CD4-positive, alpha-beta T cell treated with Interleukin-17A for 1 hour (primary cell): ENCODE measurements at places on chromosomes 3 and 15.
A peak's percentile ranks its signal among the peaks of the same experiment; 100 is the strongest.

DNA sequence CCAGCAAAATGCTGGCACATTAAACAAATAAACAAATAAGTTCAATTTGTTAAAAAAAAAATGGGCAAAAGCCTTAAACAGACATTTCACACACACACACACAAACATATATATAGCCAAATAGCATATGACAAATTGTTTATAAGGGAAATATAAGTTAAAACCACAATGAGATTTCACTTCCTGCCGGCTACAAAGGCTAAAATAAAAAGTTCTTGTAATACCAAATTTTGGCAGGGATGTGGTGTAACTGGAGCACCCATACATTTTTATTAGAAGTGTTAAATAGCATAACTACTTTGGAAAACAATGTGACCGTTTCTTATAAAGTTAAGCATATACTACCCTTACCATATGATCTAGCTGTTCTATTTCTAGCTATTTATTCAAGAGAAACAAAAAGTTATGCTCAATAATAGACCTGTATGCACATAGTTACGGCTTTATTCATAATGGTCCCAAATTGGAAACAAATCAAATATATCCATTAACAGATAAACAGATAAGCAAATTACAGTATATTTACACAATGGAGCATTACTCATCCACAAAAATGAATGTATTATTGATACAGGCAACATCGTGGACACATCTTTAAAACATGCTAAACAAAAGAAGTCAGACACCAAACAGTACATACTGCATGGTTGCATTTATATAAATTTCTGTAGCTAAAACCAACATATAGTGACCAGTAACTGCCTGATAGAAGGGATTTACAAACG, 93.9 kb downstream of the EOMES start:
- peak; percentile 26 for DNase-seq

DNA sequence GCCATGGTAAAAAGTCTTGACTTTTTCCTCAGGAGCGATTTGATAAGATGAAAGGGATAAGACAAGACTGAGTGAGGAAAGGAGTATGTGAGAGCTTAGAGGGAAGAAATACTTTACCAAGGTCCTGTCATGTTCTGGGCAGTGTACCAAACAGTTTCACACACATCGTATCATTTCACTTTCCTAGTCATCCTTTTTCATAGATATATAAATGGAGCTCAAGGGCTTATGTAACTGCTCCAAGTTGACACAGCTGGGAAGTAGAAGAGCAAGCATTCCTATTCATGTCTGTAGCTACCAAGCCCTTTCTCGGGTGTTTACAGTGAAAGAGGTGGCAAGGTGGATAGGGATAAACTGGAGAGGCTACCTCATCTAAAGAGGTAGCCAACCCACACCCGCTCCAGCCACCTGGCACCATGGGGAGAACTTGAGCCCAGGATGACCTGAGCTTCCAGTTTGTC, 57.4 kb downstream of the MRPS25 start:
- DNase-seq, result no peak

DNA sequence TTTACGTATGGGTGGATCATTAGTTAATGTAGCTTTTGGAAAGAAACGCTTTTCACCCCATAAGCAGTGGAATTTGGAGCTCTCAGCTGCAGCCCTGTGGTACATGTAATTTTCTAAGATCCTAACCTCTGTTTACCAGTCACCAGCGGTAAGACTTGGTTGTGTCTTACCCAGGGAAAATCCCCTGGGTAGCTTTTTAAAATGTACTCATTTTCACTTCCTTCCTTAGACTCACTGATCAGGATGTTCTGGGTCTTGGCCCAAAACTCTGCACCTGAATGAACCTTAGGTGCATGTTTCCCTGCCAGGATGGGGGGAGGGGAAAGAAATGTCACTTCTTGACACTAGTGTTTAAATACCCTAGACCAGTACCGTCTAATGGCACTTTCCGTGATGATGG, 605.2 kb downstream of the MAGI1 start:
- no peak for DNase-seq

GRCh38 chr3:71579326-71579934, 4.1 kb downstream of the FOXP1 start:
- DNase-seq, result no peak

DNA sequence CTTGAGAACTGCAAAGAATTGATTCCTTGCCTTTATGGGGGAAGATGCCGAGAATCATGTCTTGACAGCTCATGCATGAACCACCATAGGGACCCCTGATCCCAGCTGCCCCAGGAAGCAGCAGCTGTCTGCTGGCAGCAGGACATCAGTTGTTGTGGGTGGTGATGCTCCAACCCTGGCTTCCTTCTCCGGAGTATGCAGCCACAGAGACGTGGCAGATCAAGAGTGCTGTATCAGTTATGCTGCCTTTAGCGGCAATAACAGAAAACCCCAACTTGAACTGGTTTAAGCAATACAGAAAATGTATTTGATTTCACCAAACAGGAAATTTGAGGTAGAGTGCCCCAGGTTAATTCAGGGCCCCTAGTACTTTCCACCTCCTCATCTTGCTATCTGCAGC, 92.2 kb upstream of the TNFAIP8L3 start:
- no peak for DNase-seq

GRCh38 chr3:172658344-172659245, 52.3 kb downstream of the NCEH1 start:
- DNase-seq, result no peak

DNA sequence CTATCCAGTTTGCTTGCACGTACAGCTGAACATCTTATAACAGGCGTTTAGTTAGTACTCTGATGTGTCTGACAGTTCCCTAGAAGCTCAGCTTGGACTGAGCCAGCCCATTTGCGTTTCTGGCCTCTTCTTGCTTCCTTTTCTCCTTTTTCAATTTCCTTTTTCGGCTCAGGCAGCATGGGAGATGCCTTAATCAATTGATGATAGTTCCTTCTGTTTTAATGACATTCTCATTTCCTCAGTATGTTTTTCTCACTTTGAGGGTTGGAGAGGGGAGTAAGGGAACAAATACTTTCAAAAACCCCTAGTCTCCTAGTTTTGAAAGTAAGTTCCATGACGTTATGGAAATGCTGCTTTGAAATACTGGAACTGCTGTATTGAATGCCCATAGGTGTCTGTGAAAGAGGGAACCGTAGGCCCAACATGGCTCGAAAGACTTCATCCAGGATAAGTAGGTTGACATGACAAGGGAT, 18.9 kb downstream of the IL1RAP start:
- no peak for DNase-seq

DNA sequence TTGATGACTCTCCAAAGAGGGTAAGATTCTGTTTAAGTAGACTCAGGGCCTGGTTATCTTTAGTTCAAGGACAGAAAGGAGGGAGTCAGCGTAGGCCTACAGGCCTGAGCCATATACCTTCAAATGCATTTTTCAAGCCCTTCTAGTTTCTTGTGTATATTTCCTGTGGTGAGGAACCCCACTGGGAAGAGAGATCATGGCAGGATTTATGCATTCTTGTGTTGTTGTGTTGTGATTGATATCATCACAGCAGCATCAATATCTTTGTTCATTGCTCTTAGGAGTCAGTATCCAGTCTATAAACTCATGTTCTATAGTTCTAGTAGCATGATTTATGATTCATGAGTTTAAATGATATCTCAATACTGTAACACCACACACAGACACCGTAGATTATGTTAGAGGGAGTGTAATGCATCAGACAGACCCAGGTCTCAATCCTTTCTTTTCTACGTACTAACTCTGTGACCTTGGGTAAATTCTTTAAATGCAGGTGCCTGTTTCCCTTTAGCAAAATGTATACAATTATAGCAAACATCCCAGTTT, 427.5 kb downstream of the PDCD6IP start:
- DNase-seq, result no peak

GRCh38 chr3:45054196-45054857, 28.2 kb downstream of the CLEC3B start:
- no peak for DNase-seq

- DNase-seq, result no peak
Observed at GRCh38 chr3:114566767-114567166, 272.9 kb downstream of the TIGIT start.

GRCh38 chr3:28188686-28189085, 52.7 kb upstream of the CMC1 start:
- no peak for DNase-seq

- DNase-seq, result peak; percentile 15
Observed at GRCh38 chr3:160012108-160012507, 23.5 kb downstream of the IL12A start.

DNA sequence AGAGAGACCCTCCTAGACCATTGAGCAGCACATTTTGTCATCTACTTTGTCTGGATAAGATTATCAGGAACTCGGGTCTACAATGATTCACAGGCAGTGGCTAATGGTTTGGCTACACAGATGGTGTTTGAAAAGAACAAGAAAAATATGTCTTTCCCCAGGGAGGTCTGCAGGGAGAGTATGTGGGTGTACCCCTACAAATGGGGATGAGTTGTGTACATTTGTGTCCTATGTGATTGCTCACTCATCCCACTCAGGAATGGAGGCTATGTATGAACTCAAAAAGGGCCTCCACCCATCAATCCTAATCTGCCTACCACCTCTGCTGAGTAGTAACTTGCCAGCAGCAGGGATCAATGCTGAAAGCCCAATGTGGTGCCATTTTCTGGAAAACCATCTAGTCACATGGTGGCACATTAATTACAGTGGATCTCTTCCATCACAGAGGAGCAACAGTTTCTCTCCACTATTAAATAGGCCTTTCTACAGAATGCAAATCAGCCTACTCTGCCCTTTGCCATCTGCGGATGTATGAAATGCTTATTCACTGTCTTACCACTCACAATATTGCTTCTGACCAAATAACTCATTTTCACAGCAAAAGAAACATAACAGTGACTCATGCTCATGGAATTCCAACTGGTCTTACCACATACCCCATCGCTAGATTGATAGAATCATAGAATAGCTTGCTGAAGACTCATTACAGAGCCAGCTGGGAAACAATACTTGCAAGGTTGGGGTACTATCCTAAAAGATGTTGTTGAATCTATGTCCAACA, 48.3 kb upstream of the TRIM42 start:
- DNase-seq, result no peak

DNA sequence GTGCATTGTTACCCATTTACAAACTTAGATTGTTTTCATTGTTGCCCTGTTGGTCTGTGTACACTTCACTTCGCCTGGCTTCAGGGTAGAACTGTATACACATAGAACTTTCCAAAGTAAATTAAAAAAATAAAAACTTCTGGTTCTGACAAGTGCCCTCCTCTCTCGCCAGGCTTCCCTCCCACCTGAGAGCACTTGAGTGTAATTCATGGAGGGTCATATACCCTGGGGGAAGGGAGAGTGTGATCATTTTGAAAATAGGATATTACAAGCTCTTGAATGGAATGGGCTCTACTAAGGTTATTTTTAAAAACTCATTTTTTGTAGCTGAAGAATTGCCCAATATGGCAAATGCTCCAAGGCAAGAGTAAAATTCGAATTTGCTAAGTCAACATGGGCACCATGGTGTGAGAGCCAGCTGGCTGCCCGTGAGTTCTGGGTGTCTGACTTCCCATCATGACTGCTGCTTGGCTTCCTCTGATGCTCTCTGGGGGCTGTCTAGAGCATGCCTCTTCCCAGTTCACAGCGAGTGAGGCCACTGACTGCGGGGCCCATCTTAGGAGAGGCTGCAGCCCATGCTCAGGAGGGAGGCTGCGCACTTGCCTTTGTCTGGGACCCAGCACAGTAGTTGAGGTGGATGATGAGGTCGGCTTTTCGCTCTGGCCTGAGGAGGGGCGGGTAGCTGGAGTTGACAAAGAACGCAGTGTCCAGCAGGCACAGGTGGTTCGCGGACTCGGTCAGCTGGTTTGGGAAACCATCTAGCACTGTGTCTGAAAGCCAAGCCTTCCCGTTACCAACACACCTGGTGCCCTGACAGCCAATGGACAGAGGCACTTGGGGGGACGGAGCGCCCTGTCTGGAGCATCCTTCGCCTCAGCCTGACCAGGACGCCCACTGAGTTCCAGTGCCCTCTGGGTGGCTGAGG, 13.1 kb upstream of the EHD4 start:
- DNase-seq, result no peak
